Stimulated activated CD4-positive, alpha-beta T cell treated with anti-CD3 and anti-CD28 coated beads, Interleukin-1b, Interleukin-23, amount 100 ng/mL, for 48 hours (primary cell): ENCODE measurements at places on chromosomes 4 and X.

- no peak for DNase-seq
Observed at GRCh38 chrX:20715176-20715575, 448.5 kb upstream of the RPS6KA3 start.

- no peak for DNase-seq
Observed at GRCh38 chrX:103439161-103439560, 62.8 kb downstream of the BEX3 start.

DNA sequence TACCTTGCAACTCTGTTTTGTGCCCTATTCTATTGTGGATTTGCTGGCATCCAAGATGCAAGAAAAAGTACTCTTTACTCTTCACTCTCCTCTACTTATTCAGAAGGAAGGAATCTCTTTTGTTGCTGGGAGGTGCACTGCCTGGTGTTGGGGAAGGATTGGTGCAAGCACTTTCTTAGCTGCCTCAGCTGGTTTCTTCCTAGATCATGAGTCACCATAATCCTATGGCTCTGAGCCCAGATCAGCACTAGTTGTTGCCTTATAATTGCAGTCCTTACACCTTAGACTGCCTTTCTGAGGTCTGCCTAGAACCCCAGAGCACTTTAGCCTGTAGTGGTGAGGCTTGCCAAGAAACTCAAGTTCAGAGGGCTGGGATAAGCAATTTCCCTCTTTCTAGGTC lies 37.0 kb upstream of the CT83 start:
- no peak for DNase-seq

- DNase-seq: no peak
Observed at GRCh38 chrX:26376037-26376708, 160.2 kb downstream of the MAGEB5 start.

- no peak for DNase-seq
Observed at GRCh38 chr4:61959087-61959486, 759.0 kb downstream of the ADGRL3 start.

GRCh38 chrX:11367609-11368430 lies 74.6 kb downstream of the AMELX start:
- DNase-seq: no peak

GRCh38 chr4:10054571-10055041 lies 33.3 kb upstream of the SLC2A9 start:
- no peak for DNase-seq

DNA sequence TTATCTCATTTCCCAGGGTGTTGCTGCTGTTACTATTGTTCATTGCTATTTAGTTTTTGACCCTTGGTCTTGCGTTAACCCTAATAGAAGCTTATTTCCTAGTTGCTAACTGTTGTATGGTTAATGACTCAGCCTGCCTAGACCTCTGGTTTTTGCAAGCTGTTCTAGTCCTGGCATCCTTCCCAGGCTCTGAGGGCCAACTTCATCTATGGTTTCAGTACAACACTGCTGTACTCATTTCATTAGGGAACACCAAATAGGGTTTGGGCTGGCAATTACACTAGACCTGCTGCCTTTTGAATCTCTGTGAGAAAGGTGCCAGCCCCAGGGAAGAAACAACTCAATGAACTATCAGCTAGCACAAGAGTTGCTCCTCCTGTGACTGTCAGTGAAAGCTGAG lies 59.6 kb downstream of the DCX start:
- DNase-seq: no peak

DNA sequence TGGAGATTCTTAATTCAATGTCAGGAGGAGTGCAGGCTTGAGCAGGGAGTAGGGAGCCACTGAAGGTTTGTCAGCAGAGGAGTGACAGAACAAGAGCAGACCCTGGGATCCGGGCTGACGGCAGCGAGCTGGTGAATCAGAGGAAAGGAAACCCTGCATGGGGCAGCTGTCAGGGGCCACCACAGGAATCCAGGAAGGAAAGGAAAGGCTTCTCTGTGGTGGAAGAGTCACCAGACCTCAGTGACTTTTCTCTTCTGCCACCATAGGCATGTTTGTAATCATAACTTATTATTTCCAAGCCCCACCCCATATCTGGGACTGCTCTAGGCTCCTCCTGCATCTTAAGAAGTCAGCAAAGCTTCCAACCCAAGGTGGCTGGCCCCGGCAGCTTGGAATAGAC lies 150.9 kb downstream of the BCOR start:
- no peak for DNase-seq

DNA sequence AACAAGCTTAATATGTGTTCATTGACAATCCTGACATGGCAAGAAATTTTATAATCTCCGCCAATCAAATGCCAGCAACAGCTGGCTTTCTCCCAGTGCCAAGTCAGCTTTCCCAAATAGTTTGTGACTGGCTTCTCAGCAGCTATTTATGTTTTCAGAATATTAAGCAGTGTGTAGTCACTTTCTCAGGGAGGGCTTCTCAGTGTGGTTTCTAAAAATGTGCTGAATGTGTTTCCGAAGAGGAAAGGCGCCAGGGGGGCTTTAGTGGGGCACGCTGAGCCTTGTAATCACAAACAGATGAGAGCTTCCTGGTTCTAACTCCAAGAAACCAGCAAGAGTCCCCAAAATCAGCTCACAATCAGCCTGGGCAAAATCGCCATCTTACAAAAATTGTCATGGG lies 258.7 kb upstream of the CPEB2 start:
- no peak for DNase-seq

- DNase-seq: no peak
Observed at GRCh38 chrX:9997041-9997440, 29.9 kb downstream of the CLDN34 start.

GRCh38 chrX:13864264-13864663 lies 47.4 kb upstream of the GPM6B start:
- no peak for DNase-seq

DNA sequence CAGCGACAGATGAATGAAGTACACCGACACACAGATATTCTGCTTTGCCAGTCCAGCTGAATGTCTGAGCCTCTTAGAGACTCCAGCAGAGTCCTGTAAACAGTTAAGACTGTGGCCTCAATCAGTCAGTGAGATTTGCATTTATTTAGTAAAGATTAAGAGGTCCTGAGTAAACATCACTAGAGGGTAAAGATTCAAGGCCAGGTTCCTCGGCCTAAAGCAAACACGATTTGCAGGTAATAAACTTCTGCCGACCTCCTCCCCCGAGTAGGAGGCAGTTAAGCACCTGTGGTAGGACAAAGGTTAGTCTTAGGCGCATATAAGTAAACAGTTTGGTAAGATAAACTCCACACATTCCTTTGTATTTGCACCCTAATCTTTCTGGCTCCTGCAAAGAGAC lies 99.6 kb downstream of the CFAP47 start:
- no peak for DNase-seq

- peak; percentile 65 for DNase-seq
Observed at GRCh38 chr4:80173401-80173800, 23.9 kb upstream of the PRDM8 start.

GRCh38 chr4:185872747-185873380 lies 60.9 kb upstream of the SORBS2 start:
- no peak for DNase-seq

DNA sequence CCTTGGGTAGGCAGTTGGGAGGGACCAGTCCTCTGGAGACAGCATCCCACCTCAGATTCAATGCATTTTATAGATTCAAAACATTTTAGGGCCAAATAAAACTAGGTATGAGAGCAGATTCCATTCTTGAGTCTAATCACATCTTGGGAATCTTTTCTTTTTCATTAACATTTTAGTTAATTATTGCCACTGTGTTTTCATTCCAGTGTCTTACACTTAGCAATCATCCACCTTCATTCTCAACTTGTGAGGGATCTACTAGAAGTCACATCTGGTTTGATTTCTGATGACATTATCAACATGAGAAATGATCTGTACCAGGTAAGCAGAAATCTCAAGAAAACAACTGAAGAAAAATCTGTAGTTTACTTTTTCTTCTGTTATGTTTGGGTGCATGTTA lies 99.5 kb downstream of the NFKB1 start:
- DNase-seq: no peak

- DNase-seq: no peak
Observed at GRCh38 chr4:80462621-80463091, 127.1 kb downstream of the CFAP299 start.

- no peak for DNase-seq
Observed at GRCh38 chr4:148329751-148330150, 112.5 kb downstream of the NR3C2 start.

GRCh38 chrX:66815227-66815626 lies 176.3 kb upstream of the EDA2R start:
- no peak for DNase-seq

DNA sequence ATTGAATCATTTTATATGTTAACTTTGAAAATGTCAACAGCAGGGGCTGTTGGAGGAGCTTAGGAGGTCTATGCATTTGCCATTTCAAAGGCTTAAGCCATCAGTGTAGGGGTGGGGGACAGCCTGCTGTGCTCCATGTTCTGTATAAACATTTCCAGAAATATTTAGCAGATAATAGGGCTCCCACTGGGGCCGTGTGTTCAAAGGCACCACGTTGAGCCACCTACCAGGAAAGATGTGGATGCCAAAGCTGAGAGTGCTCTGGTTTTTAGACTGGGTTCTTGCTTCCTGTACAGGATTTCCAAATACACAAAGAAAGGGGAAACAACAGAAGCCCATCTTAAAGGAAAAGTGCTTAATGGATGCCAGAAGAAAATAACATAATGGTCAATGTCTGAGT lies 219.5 kb downstream of the CENPC start:
- DNase-seq: no peak

GRCh38 chrX:3636803-3637202 lies 76.6 kb downstream of the PRKX start:
- DNase-seq: no peak

- no peak for DNase-seq
Observed at GRCh38 chr4:53378171-53378482, 686 bp downstream of the FIP1L1 start.

- DNase-seq: no peak
Observed at GRCh38 chrX:31228909-31229308, 157.1 kb upstream of the FTHL17 start.

GRCh38 chrX:125786316-125786715 lies 379.8 kb downstream of the DCAF12L2 start:
- DNase-seq: no peak

DNA sequence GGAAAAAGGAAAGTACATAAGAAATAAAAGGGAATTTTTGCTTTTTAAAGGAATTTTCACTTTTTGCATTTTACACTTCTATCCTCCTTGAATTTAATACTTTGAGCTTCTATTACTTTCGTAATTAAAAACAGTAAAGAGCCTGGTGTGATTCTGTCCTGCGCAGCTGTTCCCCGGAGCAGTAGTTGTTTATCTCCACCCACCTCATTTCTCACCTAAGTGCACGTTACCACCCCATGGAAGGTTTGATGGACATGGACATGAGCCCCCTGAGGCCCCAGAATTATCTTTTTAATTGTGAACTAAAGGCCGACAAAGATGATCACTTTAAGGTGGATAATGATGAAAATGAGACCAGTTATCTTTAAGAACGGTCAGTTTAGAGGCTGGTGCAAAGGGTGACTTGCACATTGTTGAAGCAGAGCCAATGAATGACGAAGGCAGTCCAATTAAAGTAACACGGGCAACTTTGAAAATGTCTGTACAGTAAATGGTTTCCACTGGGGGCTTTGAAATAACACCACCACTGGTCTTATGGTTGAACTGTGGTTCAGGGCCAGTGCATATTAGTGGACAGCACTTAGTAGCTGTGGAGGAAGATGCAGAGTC lies 52.1 kb upstream of the TEX13D start:
- DNase-seq: no peak

GRCh38 chr4:108385076-108385475 lies 216.3 kb upstream of the LEF1 start:
- no peak for DNase-seq

- DNase-seq: no peak
Observed at GRCh38 chr4:7736436-7737267, 203.0 kb downstream of the AFAP1 start.

DNA sequence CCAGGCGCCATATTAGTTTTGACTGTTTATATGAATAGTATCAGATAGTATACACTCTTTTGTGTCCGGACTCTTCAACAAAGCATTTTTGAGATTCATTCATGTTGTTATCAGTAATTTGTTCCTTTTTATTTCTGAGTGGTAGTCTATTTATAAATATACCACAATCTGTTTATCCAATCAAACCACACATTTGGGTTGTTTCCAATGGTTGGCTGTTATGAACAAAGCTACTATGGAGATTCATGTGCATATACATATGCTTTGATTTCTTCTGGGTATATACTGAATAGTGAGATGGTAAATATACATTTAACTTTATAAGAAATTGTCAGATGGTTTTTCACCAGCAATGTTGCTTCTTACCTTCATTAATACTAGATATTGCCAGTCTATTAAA lies 36.8 kb upstream of the TAPT1 start:
- DNase-seq: no peak

DNA sequence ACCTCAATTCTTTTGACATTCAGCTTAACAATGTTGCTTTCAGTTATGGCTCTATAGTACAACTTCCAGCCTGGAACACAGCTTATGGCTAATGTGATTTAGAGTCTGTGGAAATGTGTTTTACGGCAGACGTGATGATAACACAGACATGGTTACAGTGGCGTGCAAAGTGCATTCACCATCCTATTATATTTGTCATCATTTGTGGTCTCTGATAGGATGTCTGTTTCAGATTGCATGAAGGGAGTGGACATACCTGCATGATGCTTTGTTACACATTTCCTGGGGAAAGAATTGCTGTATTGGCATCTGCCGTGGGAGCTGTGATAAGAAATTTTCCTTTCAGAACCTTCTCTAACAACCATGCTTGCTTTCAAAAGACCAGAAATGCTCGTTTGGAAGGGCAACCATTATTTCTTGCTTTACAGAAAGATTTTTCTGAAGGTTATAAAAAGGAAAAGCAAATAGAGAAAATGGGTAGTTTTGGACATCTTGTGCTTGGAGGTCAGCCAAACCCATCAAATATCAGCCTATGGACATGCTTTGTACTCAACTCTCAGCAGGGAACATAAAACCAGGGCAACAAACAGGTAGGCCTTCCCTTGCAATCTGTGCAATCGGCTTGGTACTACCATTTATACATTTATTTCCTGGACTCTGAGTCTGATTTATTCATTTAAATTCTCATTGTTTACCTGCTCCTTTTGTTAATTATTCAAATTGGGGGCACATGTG lies 273.9 kb downstream of the TLL1 start:
- no peak for DNase-seq

GRCh38 chrX:123184866-123185276 lies 793 bp downstream of the GRIA3 start:
- DNase-seq: no peak

DNA sequence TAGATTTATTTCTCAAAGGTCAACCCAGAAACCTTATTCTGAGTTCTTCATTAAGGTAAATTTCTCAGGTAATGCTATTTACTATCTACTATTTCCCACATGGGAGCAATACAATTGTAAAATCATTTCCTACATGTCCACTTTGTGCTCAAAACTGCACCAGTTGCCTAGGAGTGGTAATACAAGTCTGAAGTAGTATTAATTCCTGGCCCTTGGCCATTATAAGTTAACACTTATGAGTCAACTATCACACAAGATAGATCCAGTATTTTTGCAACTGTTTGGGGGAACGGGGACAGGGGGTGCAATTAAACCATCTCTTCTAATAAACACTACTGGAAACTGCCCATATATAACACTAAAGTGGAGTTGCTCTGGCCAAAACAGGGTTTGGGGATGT lies 48.9 kb downstream of the ACSL4 start:
- no peak for DNase-seq

- DNase-seq: no peak
Observed at GRCh38 chr4:57109847-57110639, at the start of gene IGFBP7. Gene IGFBP7, minus strand, starts transcription at chr4:57110385. Its CDS starts 34 bp downstream, at chr4:57110351.

- peak; percentile 43 for DNase-seq
Observed at GRCh38 chr4:113468165-113469022, 293.1 kb downstream of the CAMK2D start.

GRCh38 chr4:1300466-1301455 lies 11.1 kb downstream of the MAEA start:
- peak; percentile 48 for DNase-seq

GRCh38 chr4:127632420-127633403 lies at the start of gene INTU:
Gene INTU, plus strand, starts transcription at chr4:127632957. Its CDS starts 78 bp downstream, at chr4:127633035.
- DNase-seq: peak; percentile 48
